ENCODE measurements at places on chromosomes 1 and 21.

DNA sequence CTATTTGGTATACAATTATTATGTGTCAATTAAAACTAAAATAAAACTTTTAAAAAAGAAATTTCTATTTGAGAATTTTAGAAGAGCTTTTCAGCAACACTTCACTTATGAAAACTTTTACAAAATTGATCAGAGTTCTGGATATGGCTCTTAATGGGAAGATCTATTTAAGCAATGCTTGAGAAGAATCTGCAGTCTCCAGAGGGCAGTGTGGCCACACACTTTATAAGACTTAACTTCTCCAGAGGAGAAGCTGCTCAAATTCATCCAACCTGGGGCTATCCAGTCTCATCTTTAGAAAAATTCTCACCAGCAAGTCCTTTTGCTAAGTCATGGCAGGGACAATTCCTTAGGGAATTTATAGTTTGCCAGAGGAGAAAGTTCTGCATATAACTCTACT is 25.2 kb upstream of the AGO1 start:
- no peak for DNase-seq

- no peak for DNase-seq
Observed at GRCh38 chr1:39957299-39958015, 2.5 kb downstream of the MFSD2A start.

DNA sequence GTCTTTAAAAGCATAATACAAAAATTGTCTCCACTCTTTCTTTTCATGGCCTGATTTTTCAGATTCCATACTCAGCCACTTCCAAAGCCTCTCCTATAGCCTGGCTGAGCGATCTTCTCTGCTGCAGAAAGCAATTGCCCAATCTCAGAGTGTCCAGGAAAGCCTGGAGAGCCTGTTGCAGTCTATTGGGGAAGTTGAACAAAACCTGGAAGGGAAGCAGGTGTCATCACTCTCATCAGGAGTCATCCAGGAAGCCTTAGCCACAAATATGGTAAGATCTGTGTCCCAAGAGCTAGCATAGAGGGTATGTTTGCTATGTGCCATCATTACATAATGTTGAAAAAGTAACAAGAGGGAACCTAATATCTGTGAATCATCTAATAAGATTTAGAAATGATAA is 130.7 kb upstream of the BMP8A start:
- no peak for DNase-seq

DNA sequence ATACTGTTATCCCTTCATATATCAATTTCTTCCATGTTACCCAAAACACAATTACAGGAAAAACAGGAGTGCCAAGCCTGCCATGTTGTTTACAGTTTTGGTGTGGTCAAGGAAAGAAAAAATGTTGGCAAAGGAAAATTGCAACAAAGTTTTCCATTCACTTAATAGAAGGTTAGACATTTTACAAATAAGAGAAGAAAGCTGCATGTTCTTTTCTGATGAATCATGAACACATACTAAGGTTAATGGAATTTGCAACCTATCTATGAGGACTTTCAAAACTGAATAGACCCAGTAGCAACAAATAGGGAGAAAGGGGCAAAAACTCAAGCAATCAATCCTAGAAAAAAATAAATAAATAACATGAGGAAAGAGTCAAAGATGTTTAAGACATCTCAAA is 556.7 kb downstream of the DPYD start:
- no peak for DNase-seq

GRCh38 chr1:11514366-11514765 is 35.4 kb downstream of the DISP3 start:
- no peak for DNase-seq

DNA sequence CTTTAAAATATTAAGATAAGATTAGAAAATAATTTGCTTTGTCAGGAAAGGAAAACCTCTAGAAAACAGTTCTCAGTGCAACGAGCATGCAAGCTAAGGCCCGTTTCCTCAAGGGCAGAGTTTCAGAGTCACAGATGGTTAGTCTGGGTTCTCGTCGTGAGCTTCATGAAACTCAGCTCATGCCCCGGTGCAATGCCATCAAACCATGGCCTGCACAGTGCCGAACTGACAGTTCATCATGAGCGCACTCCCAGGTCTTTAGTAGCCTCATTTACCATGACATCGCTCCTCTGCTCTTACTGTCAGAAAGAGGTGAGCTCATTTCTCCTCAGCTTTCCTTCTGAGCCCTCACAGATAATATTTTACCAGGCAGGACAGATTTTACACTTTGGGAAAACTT is 319.2 kb downstream of the NTNG1 start:
- DNase-seq, result no peak

- no peak for DNase-seq
Observed at GRCh38 chr1:70220015-70220414, 1.2 kb upstream of the SRSF11 start.

Measured in NCI-H2081 treated with DMSO at 0.1 percent for 48 hours (cell line).